ENCODE measurements at places on chromosomes 2 and 18.
A peak's percentile ranks its signal among the peaks of the same experiment; 100 is the strongest.

DNA sequence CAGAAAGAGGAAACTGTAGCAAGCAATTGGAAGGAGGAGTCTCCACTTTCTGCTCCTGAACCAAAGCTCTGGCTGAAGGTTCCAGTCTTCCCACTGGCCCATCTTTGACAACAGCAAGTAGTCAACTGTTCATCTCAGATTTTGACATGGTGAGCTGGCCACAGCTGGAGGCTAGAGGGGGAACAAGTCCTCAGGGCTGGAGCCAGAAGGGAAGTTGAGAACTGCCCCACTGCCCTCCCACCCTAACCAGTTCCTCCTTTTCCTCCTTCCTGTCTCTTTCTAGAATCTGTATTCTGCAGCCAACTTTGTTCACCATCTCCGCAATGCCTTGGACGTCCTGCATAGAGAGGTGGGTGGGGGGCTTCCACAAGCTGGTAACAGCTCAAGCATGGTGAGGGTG lies 105.8 kb downstream of the PLB1 start:
- DNase-seq = no peak

DNA sequence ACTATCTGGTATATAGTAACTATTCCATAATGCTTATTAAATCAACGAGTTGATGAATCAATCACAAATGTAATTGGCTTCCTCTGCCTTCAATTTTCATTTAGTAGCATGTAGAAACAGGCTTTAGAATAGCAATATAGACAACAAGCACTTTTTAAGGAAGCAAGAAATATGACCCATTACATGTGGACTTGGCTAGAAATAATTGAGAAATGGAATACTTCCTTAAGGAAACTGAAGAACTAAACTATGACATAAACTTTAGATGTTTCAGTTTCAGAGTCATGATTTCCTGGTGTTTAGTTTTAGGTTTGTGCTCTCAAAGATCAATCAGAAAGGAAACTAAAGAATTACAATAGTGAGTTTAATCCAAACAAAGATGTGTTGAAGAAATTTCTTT lies 443.8 kb downstream of the MBD2 start:
- DNase-seq = no peak

GRCh38 chr2:179106342-179106675 lies 56.4 kb upstream of the CCDC141 start:
- DNase-seq = no peak

GRCh38 chr2:11558214-11558886 lies 24.5 kb downstream of the GREB1 start:
- DNase-seq = no peak

- no peak for DNase-seq
These were observed 19.1 kb downstream of the SEPTIN2 start for GRCh38 chr2:241334813-241335212.

GRCh38 chr18:47203626-47204464 lies 27.7 kb upstream of the IER3IP1 start:
- DNase-seq = no peak

GRCh38 chr2:71778936-71779773 lies 325.8 kb downstream of the DYSF start:
- no peak for DNase-seq

GRCh38 chr2:203685081-203685621 lies 21.3 kb upstream of the CD28 start:
- no peak for DNase-seq

- no peak for DNase-seq
These were observed 37.9 kb downstream of the CDH20 start for GRCh38 chr18:61371111-61371510.

DNA sequence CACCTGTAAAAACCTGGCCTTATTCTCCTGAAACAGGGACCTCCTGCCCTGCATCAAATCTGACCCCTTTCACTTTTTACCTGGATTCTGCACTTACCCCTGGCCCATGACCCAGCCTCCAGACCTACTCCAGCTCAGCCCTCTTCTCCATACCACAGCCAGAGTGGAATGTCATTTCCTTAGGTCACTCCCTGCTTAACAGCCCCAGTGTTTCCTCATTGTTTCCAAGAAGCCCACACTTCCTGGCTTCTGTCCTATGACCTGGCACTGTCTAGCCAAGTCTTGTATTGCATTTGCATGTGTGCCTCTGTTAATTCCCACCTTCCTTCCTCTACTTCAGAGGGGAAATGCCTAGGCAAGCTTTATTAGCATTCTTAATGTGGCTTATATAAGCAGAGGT lies 51.4 kb upstream of the TRIB2 start:
- DNase-seq = no peak

- no peak for DNase-seq
These were observed 2063.5 kb downstream of the SUCLG1 start for GRCh38 chr2:82395531-82395930.

- DNase-seq = peak; percentile 62
These were observed 25.3 kb upstream of the MFSD6 start for GRCh38 chr2:190382851-190383250.

DNA sequence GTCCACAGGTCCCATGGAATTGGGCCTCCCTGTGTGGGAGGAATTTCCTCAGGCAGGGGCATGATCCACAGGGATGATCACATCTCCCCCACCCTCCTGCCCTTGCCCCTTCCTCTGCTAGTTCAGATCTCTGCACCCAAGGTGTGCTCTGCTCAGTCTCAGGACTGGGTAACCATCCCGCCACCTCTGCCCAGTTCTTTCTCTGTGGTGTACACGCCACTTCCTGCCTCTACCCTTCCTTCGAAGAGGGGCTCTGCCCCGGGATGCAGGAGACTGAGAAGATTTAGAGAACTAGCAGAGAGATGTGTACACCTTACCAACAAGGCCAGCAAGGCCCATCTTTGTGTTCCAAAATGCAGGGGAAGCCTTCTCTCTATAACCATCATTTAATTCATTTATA lies 160.4 kb downstream of the CELF4 start:
- no peak for DNase-seq

DNA sequence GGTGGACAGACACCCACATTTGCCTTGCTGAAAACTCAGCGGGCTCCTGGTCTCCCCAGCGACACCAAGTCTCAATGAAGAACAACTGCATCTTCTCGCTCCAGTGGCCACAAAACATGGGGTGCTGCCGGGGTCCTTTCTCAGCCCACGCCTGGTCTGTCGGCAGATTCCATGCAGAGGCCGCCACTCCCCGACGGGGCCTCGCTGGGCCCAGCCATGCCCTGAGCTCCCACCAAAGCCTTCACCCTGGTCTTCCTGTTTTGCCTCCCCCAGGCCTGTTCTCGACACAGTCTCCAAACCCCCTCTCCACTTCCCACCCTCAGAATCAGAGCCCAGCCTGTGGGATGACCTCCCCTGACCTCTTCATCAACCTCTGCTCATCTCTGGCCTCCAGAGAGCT lies 31.2 kb downstream of the DIPK1C start:
- no peak for DNase-seq

DNA sequence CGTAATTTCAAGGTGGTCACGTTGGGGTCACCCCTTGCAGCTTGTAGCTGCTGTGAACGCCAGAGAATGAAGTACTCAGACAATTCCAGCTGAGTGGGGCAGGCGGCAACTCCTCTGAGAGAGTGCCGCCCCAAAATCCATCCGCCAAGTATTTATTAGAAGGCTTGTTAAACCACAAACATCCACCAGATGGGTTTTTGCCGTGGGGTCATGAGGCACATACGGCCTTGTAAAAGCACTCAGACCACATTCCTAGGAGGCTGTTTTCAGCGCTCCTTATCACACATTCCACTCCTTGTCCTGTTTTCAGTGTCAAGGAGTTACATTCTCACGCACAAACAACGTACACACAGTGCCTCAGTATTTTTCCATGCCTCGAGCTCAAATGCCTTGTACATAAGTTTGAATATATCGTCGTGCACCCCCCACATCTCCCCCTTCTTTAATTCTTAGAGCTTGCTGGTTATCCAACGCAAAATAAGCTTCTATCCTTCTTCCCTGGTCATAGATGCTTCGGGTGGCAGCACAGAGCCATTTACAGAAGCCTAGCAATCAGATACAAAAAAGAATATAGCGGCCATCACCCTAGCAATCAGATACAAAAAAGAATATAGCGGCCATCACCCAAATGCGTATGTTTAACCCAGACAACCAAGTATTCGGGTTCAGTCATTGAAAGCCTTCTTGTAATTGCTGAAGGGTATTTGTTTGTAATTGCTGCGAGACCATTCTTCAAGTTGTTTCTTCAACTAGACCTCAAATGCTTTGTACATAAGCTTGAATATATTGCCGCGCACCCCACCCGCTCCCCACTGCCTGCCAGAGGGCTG lies 7.3 kb downstream of the ALPP start:
- DNase-seq = no peak

GRCh38 chr18:49597157-49597931 lies 35.5 kb downstream of the LIPG start:
- no peak for DNase-seq

- DNase-seq = peak; percentile 74
These were observed 57.3 kb upstream of the PSMD14 start for GRCh38 chr2:161250864-161251436.

- DNase-seq = no peak
These were observed 1212.6 kb upstream of the NXPH2 start for GRCh38 chr2:139992711-139993345.

DNA sequence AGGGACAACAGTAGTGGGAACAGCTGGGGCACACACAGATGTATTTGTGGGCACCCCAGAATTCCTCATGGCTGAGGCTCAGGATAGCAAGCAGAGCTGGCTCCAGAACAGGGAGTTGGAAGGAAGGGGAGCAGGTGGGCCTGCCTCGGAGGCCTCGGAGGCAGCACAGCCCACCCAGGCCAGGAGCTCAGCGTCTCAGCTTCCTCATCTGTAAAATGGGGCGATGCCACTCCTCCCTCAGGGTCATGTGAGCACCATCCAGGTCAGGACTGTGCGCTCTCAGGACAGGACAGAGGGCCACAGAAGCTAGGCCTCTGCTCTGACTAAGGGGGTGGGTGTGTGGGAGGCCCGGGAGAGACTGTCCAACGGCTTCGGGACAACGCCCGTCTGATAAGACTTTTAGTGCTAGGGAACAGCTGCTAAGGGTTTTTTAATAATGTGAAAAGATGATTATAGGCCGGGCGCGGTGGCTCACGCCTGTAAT lies 106.2 kb downstream of the HDAC4 start:
- no peak for DNase-seq

DNA sequence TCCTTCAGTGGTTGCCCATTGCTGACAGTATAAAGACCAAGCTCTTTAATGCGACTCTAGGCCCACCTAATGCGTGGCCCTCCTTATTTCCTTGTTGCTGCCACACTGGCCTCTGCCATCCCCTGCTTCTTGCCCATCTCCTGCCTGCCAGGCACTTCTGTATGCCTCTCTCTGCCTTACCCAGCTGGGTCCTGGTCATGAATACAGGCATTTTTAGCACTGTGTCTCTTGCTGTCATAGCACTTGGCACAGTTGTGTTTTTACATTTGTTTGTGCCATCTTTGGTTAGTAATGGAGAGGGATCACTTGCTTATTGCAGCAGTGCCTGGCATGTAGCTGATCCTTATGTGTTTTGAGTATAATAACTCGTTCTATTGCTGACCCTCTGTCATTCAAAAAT lies 38.7 kb downstream of the MAP4K4 start:
- DNase-seq = no peak

DNA sequence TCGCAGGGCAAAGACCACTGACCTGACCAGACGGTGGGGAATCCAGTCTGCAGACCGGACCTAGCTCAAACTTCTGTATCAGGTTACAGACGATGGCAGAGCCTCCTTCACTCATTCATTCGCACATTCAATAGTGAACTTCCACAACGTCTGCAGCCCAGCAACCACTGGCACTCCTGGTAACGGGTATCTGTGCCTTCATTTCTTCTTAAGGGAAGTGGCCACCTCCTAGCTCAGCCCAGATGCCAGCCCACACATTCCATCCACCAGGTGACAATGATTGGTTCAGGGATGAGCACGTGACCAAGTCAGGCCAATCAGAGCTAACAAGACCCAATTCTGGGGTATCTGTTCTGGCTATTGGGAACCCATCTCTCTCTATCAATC lies 15.9 kb upstream of the ARMC9 start:
- DNase-seq = no peak

DNA sequence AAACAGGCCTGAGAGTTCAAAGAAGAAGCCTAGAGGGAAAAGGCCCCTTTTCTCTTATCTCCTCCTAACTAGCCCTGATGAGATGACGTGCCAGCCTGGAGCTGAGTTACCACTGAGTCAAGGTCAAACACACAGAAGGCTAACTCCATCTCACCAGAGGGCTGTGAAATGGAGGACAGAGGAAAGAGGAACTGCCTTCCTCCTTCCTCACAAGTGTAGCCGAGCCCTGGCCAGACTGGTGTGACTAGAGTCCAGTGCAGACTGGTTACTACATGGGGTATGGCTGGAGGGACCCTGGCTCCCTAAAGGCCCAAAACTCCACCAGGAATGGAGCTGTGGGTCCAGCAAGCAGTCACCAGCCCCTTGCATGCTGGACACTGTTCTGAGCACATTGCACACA lies 35.7 kb upstream of the GYPC start:
- no peak for DNase-seq

DNA sequence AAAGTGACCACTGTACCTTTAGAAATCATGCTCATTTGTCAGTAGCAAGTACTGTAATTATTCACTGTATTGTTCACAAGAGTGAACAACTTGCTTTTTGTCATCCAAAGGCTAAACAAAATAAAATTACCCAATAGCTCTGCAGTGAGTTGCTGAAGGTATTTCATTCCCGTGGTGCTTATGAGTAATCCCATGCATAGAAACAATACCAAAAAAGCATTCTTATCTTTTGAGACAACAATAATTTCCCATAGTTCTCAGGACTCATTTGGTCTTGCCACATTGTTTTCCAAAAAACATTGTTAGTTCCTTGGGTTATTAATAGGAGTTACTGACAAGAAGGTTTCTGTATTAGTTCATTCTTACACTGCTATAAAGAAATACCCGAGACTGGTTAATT lies 503.2 kb upstream of the FAM98A start:
- no peak for DNase-seq

GRCh38 chr2:229296016-229296415 lies 24.9 kb upstream of the PID1 start:
- no peak for DNase-seq

DNA sequence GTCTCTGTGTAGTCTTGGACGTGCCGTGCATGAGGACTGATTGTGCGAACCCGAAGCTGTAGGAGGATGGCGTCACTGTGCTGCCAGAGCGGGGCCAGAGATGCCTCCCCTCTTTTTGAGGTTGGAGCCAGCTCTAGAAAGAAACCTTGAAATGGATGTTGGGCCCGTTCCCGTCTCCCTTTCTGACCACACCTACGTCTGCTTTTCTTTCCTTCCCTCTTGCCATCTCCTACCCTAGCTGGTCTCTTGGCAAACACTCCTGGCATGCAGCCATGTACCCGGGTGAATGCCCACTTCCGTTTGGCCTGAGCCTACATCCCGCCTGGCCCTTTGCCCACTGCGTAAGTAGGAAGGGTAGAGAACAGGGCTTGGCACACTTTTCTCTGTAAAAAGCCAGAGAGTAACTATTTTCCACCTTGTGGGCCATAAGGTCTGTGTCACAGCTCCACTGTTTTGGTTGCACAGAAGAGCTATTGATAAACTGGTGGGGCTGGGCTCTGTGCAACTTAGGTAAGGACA lies 37.4 kb downstream of the SH3BP4 start:
- no peak for DNase-seq

Data from HepG2 (cell line).